ENCODE measurements at places on chromosomes 3 and 15.

- DNase-seq, result peak; percentile 78
These were observed 27.6 kb upstream of the CXCR6 start for GRCh38 chr3:45915518-45916231.

DNA sequence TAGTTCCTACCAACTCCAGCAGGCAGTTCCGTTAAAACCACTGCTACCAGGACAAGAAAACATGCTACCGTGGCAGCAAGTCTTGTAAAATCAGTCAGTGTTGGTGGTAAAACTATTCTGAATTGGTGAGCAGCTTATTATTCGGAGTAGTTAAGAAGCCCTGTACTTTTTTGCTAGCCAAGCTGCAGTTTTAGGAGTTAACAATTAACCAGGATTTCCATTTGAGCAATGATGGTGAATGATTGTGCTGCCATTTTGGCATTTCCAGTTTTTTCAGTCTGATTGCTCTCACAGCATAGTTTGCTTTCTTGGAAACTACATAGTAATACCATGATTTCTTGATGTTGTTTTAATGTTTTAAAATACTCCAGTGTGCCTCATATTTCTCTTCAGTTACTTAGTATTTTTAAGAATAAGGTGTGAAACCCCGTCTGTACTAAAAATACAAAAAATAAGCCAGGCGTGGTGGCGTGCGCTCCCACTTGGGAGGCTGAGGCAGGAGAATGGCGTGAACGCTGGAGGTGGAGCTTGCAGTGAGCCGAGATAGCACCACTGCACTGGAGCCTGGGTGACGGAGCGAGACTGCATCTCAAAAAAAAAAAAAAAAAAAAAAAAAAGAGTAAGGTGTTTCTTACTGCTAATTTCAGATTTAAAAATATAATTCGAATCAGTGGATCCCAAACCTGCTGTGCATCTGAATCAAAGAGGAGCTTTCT is 43.8 kb upstream of the SCAANT1 start:
- no peak for DNase-seq

GRCh38 chr3:97705764-97706163 is 58.8 kb upstream of the ARL6 start:
- no peak for DNase-seq

DNA sequence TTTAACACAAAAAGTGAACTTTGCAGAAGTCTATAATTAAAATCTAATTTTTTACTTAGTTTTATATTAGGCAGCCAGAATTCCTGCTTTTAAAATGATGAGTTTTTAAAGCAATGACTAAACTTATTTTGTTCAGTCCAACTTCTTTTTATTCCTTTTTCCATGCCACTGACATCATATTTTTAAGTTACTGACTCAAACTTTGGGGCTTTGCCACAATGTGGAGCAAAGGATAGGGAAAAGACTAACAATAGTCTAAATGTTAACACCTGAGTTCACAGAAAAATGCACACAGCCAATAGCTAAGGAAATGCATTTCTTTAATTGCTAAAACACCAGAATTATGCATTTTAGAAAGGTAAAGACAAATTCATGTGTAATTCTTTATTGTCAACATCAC is 647.6 kb upstream of the DPPA4 start:
- no peak for DNase-seq

DNA sequence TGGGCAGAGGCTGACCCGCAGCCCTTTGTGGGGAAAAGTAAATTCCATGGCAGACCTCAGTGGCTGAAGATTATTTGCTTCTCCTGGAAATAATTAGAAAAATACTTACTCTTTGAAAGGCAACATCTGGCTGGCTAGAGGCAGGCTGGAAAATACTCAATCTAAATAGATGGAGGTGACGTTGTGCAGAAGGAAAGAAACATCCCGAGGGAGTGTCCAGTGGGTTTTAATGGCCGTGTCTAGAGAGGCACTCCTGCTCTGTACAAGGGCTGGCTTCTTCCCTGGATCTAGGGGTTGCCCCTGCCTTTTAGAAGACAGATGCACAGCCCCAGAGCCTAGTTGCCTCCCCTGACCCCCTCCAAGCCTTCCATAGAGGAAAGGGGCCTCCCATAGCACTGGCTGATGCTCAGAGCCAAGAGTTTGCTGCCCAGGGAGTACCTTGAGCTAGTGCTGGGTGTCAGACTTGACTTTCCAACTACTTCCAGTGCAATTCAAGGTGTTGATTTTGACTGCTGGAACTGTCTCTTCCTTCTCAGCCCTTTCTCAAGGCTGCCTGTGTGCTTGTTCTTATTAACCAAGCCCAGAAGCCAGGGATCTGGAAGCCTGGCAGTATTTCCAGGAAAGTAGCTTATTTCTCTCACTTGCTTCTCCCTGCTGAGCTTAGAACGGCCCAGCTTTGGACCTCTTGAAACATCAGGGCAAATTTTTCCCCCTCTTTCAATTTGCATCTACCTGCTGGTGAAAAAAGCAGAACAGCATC is 27.4 kb downstream of the CGNL1 start:
- no peak for DNase-seq

DNA sequence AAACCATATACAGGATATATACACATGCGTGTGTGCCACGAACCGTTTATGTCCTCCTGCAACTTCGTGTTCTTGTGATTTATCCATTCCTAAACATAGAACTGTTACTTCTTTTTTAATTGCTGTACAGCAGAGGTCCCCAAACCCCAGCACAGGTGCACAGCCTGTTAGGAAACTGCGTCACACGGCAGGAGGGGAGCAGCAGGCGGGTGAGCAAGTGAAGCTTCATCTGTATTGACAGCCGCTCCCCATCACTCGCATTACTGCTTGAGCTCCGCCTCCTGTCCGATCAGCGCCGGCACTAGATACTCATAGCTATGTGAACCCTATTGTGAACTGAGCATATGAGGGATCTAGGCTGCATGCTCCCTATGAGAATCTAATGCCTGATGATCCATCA is 34.9 kb upstream of the NRROS start:
- no peak for DNase-seq

GRCh38 chr3:177596248-177596815 is 399.1 kb upstream of the TBL1XR1 start:
- DNase-seq, result no peak

GRCh38 chr15:78695854-78696253 is 54.8 kb upstream of the CHRNB4 start:
- no peak for DNase-seq

- no peak for DNase-seq
These were observed 161.2 kb downstream of the MINAR1 start for GRCh38 chr15:79593119-79593869.

DNA sequence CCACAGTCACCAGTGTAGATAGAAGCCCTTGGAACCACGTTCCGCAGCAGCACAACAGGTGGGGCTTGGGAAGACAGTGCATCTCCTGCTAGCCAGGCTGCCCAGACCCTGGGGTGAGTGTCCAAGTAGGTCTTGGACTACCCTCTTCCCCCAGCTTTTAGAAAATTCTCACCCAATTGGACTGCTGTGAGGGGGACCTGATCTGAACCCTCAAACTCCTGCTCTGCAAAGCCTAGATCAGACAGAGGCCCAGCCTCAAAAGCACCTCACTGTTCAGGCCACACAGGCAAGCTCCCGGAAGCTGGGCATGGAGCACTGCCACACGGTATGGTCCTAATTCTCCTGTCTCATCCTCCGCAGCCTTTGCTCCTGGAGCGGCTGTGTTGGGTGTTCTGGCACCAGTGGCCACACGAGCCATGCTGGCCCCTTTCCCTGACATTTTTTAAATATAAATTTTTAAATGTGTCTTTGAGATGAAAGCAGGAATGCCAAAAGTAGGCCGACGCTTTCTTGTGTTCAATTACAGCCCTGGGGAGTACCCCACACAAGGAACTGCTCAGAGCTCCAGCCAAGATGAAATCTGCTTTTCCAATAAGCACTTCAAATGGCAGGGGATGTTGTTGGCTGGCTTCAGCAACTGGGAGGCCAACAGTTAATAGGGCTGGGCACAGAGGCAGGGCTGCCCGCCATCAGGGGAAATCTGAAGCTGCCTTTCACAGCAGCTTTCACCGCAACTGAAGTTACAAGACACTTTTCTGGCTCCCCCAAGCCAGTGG is 40.9 kb downstream of the CPN2 start:
- no peak for DNase-seq

DNA sequence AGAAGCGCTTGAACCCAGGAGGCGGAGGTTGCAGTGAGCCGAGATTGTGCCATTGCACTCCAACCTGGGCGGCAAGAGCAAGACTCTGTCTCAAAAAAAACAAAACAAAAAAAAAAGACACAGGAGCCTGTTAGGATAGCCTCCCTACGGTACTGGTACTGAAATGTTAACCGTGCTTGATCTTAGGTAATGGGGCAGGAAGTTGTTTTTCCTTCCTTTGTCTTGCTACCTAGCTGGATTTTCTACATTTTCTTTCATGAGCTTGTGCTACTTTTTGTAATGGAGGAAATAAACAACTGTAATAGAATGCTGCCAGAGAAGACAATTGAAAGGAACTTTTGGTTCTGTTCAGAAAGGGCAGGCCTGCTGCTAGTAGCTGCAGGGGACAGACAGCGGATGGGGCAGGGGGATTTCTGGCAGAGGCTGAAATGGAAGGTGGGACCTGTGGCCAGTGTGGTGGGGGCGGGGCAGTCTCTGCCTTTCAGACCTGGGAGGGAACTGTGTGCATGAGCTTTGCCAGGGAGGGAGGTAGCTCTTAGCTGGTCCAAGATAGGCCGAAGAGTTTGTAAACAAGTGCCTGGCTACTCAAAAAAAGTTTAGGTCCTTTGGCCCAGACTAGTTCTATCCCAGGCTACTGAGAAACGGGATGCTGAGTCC is 49.0 kb upstream of the SEMA4B start:
- DNase-seq, result no peak

DNA sequence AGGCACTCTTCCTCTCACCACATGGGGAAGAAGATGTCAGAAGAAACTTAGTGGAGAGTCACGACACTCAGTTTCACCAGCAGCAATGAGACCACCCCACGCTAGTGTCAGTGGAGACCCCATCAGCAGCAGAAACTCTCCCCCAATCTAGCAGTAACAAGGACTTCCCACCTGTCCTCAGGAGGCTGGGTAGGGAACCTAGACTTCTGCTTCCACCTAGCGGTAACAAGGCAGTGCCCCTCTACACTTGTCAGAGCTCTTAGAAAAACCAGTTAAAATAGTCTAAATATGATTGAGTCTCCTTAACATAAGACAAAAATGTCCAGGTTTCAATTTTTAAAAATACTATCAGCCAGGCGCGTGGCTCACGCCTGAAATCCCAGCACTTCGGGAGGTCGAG is 57.3 kb downstream of the TRAT1 start:
- no peak for DNase-seq

DNA sequence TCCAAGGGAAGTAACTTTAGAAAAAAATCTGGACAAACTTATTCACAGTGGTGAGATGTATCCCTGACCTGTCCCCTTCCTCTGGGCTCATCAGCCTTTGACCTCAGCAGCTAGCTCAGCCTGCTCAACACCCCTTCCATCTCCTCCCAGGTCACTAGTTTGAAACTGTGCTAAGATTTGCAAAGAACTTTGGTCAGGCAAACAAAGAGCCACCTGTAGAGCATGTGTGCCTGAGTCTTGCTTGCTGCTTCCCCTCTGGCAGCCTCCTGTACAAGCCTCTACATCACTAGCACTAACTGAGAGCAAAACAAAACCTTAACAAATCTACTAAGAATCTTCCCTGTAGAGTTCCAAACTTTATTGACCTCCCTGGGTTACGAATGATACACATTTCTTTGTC is 43.9 kb downstream of the NR1I2 start:
- DNase-seq, result no peak

- no peak for DNase-seq
These were observed 296.2 kb downstream of the CHL1 start for GRCh38 chr3:492586-493316.

DNA sequence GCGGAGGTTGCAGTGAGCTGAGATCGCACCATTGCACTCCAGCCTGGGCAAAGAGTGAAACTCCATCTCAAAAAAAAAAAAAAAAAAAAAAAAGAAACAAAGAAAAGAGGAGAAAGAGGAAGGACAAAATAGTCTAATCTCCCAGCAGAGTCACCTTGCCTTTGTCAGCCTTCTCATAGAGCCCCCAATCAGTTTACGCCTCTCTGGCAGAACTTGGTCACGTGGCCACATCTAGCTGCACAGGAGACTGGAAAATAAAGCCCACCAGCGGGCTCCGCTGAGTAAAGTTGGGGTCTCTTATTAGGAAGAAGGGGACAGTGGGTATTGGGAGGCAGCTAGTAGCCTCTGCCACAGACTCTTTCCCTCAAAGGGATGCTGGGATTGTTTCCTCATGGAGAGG is 41.9 kb downstream of the USP13 start:
- no peak for DNase-seq

GRCh38 chr15:100471933-100472332 is 56.8 kb downstream of the CERS3 start:
- no peak for DNase-seq

DNA sequence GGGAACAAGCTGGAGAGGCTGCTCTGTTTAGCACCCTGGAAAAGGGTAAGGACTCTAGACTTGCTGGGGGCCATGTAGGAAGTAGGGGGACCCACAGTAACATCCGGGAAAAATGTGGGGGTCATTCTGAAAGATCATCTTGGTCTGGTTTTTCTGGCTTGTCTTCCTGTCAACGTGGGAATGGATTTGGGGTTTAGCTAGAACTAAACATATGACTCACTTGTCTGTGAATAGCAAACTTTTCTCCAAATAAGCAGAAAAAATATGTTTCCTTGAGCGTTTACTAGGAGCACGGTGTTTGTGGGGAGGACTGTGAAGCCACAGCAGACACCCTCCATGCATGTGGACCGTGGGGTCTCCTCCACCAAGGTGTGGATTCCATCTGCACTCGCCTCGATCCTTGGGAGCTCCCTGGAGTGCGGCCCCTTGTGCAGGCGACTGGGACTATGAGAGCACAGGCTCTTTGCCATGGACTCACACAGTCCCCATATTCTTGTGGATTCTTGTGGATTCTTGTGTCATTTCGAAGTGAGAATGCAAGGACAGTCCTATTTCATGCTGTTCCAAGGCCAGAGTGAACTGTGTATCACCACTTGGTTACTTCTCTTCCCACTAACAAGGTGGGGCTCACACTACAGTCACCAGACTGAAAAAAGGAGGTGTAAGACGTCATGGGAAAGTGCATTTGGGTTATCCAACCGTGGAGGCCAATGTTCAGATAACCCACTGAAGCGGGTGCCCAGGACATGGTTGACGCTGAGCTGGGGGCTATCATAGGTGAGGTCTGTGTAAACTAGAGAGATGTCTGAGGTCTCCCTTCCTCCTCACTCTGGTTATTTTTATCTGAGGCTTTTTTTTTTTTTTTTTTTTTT is 25.5 kb downstream of the PGPEP1L start:
- no peak for DNase-seq

Measured in stimulated activated CD4-positive, alpha-beta T cell treated with anti-CD3 and anti-CD28 coated beads, TNF-alpha, amount 100 ng/mL, for 48 hours (primary cell).